ENCODE measurements at places on chromosomes 7 and 10. TPM values are rescaled to one million over a fixed set of nuclear protein-coding genes. Genes with fewer than 3 reads are reported as not detected.

The HOXA2 gene
- not detected for total RNA-seq

The ZNF33B gene
- 30.9 TPM for total RNA-seq

The TUBB8 gene
- total RNA-seq = 0.57 TPM

The EXOC4 gene
- 75.8 TPM for total RNA-seq

The ADAP1 gene
- total RNA-seq = 6.2 TPM

The IFIT2 gene
- total RNA-seq = 0.09 TPM

The POLR2J2 gene
- total RNA-seq = 2.6 TPM

The GPNMB gene
- total RNA-seq = 1.2 TPM

The FAM3C gene
- 64.5 TPM for total RNA-seq

The TSPAN13 gene
- 18.7 TPM for total RNA-seq

GRCh38 chr7:144785521-144785920 lies 50.3 kb downstream of the TPK1 start:
- no peaks in the 10 kb centered on the region for H3K27me3 ChIP-seq
- no peak for DNase-seq
- no peak overlapping the region for H3K4me3 ChIP-seq
- H3K36me3 ChIP-seq = no peaks in the 10 kb centered on the region
- H3K4me1 ChIP-seq = no peaks in the 10 kb centered on the region
- H3K27ac ChIP-seq = no peak overlapping the region

- no peak for DNase-seq
- H3K27ac ChIP-seq = no peak overlapping the region
- H3K4me3 ChIP-seq = no peak overlapping the region
- H3K27me3 ChIP-seq = no peaks in the 10 kb centered on the region
- no peaks in the 10 kb centered on the region for H3K4me1 ChIP-seq
Observed at GRCh38 chr7:29892231-29892630, 85.9 kb downstream of the WIPF3 start.

- H3K4me3 ChIP-seq = no peak overlapping the region
- H3K4me1 ChIP-seq = no peaks in the 10 kb centered on the region
- no peaks in the 10 kb centered on the region for H3K36me3 ChIP-seq
- no peak for DNase-seq
- no peaks in the 10 kb centered on the region for H3K27me3 ChIP-seq
- H3K27ac ChIP-seq = no peak overlapping the region
Observed at GRCh38 chr7:96973986-96974385, 31.4 kb upstream of the DLX6 start.

GRCh38 chr10:100878291-100878910 lies 34.4 kb upstream of the SLF2 start:
- H3K36me3 ChIP-seq = no peaks in the 10 kb centered on the region
- DNase-seq = peak; percentile 80
- no peaks in the 10 kb centered on the region for H3K27me3 ChIP-seq
- no peak overlapping the region for H3K4me3 ChIP-seq
- H3K27ac ChIP-seq = no peak overlapping the region
- no peaks in the 10 kb centered on the region for H3K4me1 ChIP-seq

GRCh38 chr7:132364226-132364625 lies 212.0 kb downstream of the PLXNA4 start:
- DNase-seq = no peak
- no peak overlapping the region for H3K27ac ChIP-seq
- H3K4me3 ChIP-seq = no peak overlapping the region
- no peaks in the 10 kb centered on the region for H3K4me1 ChIP-seq
- no peaks in the 10 kb centered on the region for H3K36me3 ChIP-seq

DNA sequence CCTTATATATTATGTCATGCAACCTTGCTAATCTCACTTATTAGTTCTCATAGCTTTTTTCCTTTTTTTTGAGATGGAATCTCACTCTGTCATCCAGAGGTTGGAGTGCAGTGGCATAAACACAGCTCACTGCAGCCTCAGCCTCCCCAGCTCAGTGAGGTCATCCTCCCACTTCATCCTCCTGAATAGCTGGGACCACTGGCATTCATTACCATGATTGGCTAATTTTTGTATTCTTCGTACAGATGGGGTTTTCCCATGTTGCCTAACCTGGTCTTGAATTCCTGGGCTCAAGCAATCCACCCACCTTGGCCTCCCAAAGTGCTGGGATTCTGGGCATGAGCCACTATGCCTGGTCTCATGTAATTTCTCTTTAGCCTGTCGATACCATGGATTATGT lies 89.1 kb upstream of the TRIM24 start:
- H3K36me3 ChIP-seq = peaks cover 22% of the 10 kb centered on the region
- no peak overlapping the region for H3K4me3 ChIP-seq
- H3K27me3 ChIP-seq = no peaks in the 10 kb centered on the region
- H3K4me1 ChIP-seq = no peaks in the 10 kb centered on the region
- H3K27ac ChIP-seq = no peak overlapping the region

GRCh38 chr7:38709123-38709522 lies 78.0 kb upstream of the AMPH start:
- no peak overlapping the region for H3K27ac ChIP-seq
- no peaks in the 10 kb centered on the region for H3K36me3 ChIP-seq
- no peak overlapping the region for H3K4me3 ChIP-seq
- H3K4me1 ChIP-seq = no peaks in the 10 kb centered on the region
- H3K27me3 ChIP-seq = no peaks in the 10 kb centered on the region

DNA sequence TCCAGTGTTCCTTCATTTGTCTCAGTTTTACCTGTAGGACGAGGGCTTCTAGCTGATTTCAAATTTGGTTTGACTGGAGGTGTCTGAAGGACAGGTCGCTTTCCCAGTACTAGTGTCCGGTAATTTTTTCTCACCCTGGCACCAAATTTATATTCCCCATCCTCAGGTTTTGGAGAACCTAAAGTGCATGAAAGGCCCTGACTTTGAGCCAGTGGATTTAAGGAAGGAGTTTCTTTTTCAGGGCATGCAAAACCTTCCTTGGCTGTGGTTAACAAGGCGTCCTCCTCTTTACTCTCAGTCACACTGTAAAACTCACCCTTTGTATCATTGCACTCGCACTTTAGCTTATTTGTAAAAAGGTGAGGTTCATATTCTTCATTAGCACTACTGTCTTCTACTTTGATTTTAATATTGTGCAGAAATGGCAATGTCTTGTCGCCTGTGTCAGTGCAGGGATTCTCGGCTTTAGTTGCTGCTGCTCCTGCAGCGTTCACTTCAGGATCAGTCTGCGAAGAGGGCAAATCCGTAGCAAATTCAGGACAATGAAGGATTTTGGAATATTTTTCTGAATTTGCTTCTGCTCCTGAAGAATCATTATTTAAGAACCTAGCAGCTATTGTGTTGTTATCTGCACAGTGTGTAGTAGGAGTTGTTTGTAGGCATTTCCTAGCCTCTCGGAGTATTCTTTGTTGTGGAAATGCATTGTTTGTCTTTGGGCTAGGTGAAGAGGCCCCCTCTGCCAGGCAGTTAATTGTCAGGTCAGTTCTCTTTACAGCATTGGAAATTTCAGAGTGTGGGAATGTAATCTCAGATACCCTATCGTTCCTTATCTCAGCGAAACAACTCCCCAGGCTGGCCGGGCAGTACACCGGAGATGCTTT lies 9.9 kb downstream of the SKIDA1 start:
- H3K36me3 ChIP-seq = no peaks in the 10 kb centered on the region
- H3K27ac ChIP-seq = no peak overlapping the region

DNA sequence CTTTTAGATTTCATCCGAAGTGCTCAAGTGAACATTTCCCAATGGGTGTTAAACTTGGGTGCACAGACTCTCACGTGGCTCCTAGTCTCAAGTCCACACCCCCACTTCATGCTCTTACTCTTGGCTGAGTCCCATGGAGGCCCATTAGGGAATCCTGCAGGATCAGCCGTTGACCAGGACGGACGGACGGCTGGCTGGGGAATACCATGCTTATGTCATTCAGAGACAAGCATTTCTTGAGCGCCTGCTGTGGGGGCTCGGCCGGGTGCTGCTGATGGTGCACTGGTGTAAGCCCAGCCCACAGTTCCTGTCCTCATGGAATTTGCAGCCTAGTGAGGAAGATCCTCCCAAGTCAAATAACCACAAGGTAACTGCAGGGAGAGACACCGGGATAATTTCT lies 44.7 kb downstream of the PITRM1 start:
- H3K27ac ChIP-seq = no peak overlapping the region
- H3K4me1 ChIP-seq = no peaks in the 10 kb centered on the region
- H3K27me3 ChIP-seq = no peaks in the 10 kb centered on the region
- DNase-seq = no peak

DNA sequence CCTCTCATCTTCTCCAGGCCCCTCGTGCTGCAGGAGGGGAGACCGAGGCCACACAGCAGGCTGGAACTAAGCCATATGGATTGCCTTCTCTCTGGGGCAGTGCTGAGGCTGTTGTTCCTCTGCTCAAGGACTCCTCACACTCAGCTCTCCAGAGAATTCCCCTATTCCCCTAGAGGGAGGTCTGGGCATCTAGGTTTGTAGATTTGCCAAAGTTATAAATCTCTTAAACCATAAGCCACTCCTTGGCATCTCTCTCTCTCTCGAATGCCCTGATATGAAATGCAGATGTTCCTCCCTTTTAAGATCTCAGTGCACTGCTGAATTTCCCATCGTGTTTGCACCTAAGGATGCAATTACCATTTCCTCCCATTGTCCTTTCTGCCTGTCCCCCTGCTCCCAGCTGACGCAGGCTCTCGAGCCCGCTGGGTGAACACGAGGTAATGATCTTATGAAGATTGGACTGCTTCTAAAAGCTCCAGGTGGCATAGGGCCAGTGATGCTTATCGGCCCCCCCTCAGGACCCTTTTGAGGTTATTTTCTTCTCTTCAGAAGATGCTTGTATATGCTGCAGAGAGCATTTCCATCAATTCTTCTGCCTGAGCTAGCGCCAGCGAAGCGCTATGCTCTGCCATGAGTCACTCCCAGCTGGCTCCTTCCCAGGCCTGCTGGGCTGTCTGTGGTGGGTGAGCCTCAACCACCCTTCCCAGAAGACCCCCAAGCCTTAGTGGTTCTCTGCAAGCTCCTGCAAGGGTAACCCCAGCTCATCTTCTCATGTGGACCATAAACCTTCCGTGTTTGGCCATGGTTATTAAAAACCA lies 41.6 kb upstream of the AQP1 start:
- DNase-seq = no peak
- H3K36me3 ChIP-seq = 0 out of 2 replicates have a peak, but pooled peaks cover 5% of the 10 kb centered on the region
- no peak overlapping the region for H3K4me3 ChIP-seq
- no peaks in the 10 kb centered on the region for H3K4me1 ChIP-seq
- no peaks in the 10 kb centered on the region for H3K27me3 ChIP-seq

DNA sequence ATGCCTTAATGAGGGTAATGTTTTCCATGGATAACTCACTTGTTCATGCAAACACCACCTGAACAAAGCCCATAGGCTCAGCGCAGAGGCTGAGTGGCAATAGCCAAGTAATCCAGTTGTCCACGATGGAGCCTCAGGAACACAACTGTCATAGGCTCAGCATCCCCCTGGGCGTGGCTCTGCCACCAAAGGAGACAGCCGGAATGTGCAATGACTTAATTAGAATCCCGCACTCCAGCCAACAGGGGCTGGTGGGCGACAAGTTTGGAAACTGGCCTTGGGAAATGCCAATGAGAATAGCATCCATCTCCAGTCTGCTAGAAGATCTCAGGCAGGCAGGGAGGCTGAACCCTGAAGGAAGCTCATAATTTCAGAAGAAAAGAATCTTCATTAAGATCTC lies 411.7 kb upstream of the NRP1 start:
- no peaks in the 10 kb centered on the region for H3K4me1 ChIP-seq
- H3K4me3 ChIP-seq = no peak overlapping the region
- H3K27ac ChIP-seq = no peak overlapping the region
- H3K27me3 ChIP-seq = no peaks in the 10 kb centered on the region

- H3K27me3 ChIP-seq = no peaks in the 10 kb centered on the region
- H3K36me3 ChIP-seq = peaks cover 4% of the 10 kb centered on the region
- no peak overlapping the region for H3K27ac ChIP-seq
- H3K4me3 ChIP-seq = no peak overlapping the region
Observed at GRCh38 chr7:45698303-45699014, 124.3 kb downstream of the ADCY1 start.

DNA sequence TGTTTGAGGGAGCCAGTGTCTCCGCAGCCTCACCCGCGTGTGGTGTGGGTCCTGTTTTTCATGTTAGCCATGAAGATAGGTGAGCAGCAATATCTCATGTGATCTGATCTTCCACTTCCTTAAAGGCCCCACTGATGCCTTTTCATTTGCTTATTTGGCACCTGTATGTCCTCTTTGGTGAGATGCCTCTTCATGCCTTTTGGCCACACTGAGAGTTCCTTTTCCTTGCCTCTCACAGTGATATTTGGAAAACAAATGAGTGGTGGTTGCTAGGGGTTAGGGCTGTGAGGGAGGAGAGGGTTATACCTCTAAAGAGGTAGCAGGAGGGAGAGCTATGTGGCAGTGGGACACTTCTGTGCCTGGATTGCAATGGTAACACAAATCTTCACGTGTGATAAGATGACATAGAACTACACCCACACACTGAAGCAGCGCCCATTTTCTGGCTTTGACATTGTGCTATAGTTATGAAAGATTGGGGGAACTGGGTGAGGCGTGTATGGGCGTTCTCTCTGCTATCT lies 90.4 kb upstream of the TNS3 start:
- H3K4me3 ChIP-seq = no peak overlapping the region
- peaks cover 12% of the 10 kb centered on the region for H3K4me1 ChIP-seq
- no peak overlapping the region for H3K27ac ChIP-seq
- no peak for DNase-seq
- peaks cover 4% of the 10 kb centered on the region for H3K36me3 ChIP-seq
- no peaks in the 10 kb centered on the region for H3K27me3 ChIP-seq

DNA sequence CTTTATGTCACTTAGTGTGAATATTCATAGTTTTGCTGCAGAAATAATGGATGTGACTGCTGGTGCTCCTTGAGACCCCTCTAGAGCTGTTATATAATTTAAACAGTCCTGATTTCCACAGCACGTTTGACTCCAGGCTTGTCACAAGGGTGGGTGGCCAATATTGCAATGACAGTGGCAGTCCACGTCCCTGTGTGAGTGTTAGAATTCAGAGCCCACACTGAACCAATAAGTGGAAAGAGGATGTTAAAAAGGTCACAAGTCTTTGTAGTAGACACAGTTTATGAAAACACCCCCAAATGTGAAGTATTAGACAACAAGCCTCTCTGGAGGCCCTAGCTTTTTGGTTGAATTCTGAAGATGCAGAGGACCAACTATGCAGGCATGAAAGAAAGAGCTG lies 2.0 kb downstream of the PPP1R17 start:
- peaks cover 21% of the 10 kb centered on the region for H3K4me1 ChIP-seq
- H3K27me3 ChIP-seq = no peaks in the 10 kb centered on the region
- H3K4me3 ChIP-seq = no peak overlapping the region
- DNase-seq = no peak
- H3K36me3 ChIP-seq = no peaks in the 10 kb centered on the region

GRCh38 chr7:73738220-73738611 lies 386 bp downstream of the ABHD11 start:
- H3K27ac ChIP-seq = no peak overlapping the region
- H3K36me3 ChIP-seq = peaks cover 23% of the 10 kb centered on the region
- H3K27me3 ChIP-seq = no peaks in the 10 kb centered on the region

DNA sequence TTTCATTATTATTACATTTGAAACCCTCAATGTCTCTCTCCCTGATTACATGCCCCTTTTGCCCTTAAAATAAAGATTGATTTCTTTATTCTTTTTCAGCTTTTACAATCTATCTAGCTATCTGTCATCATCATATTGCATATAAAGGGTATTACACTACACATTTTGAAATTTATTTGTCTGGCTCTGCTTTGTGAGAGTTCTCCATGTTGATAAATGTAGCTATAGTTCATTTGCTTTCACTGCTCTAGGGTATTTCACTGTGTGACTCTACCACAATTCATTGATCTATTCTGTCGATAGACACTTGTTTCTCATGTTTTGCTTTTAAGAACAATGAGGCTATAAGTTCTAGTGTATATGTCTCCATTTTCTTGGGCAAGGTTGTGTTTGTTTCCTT lies 25.6 kb downstream of the CDK1 start:
- peaks cover under 1% of the 10 kb centered on the region for H3K36me3 ChIP-seq
- H3K27ac ChIP-seq = no peak overlapping the region
- H3K4me3 ChIP-seq = no peak overlapping the region
- no peak for DNase-seq
- no peaks in the 10 kb centered on the region for H3K4me1 ChIP-seq
- no peaks in the 10 kb centered on the region for H3K27me3 ChIP-seq

All from H9 (cell line).